Activated naive CD8-positive, alpha-beta T cell treated with anti-CD3 and anti-CD28 coated beads, Interleukin-2, amount 10 ng/mL, durations not matched to agents 7 days and 5 days (primary cell): ENCODE measurements at places on chromosomes 6 and 20.
A peak's percentile ranks its signal among the peaks of the same experiment; 100 is the strongest.

DNA sequence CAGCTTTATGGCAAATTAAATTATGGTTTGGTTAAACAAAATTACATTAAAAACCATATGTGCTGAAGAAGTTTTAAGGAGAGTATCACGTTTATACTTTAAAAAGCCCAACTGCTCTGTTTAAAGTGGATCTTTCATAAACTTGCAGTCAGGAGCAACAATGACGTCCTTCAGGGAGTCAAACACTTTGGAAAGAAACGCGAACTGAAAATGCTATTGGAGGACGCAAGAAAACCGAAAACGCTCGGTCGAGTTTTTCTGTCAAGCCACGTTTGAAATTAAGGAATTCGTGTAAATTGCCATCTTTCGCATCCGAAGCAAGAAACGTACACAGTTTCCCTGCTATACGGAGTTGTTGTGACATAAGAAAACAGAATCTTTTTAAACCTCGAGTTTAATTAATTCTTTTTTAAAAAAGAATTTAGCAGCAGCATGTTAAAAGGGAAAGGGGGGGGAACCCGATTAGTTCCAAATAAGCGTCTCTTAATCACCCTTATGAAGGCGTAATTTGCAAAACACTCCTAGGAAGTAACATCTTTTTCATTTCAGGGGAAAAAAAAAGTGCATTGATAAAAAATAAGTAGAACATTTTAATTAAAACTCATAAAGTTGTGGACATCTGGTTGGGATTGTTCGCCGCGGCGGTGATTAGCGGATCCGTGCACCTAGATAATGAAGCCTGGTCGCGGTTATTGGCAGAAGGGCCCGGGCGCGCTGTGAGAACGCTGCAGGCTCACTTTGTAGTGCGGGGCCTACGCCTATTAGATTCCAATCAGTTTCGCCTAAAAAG, 295.4 kb downstream of the TFAP2C start:
- peak; percentile 30 for DNase-seq

DNA sequence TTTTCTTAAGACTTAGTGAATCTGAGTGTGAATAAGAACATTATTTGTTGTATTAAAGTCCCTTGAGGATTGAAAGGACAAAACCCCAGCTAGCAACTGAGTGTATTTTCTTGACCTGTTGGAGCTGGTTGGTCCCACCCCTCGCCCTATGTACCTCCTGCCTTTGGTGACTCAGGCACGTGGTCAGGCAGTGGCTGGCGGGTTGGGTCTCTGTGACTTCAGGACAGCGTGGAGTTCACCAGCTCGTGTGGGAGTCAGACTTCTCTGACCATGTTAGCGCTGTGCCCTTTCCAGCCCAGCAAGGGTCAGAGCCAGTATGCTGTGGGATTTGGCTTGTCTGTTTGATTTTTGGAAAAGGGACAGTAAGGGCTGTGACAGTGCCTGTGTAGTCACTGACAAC, 93.7 kb downstream of the SSR1 start:
- no peak for DNase-seq

DNA sequence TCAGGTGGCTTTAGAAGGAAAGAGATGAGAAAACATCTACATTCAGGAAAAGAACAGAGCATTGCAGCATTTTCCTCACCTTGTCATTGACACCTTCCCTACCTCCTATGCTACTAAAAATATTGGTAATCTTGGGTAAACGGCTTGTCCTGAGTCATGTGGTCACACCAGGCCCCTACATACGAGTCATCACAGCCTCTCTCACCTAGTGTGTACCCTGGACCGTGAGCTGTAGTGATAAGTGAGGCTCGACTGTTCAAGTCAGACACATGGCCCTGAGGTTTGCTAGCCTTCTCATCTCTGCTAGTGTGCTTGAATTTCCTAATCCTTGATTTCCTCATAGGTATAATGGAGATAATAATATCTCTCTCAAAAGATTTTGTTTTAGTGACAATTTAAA, 29.6 kb upstream of the TMEM244 start:
- DNase-seq = no peak

GRCh38 chr6:31321820-31322219, 35.2 kb downstream of the HLA-B start:
- no peak for DNase-seq

DNA sequence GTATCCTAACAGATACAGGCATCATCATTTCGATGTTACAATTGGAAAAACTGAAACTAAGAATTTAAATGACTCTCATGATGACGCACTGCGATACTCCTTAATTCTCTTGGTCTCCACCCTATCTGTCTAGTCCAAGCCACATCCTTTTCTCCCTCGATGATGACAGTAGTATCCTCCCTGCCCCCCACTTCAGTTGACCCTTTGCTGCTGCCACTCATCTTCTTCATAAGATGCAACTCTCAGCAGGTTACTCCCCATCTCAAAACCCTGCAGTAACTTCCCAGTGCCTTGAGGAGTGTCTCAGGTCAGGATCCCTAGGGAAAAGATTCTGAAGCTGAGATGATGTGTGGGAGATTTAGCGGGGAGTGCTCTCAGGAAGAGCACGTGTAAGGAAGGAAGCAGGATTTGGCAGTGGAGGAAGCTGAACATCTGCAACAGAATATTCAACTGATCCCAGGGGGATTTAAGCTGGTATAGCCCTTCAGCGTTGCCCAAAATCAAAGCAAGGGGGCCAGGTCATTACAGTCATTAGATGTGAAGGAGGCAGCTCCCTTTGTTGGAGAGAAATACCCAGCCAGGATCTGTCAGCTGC, 16.1 kb downstream of the JPH2 start:
- DNase-seq = no peak

GRCh38 chr6:145110109-145110508, 625.2 kb downstream of the EPM2A start:
- no peak for DNase-seq

DNA sequence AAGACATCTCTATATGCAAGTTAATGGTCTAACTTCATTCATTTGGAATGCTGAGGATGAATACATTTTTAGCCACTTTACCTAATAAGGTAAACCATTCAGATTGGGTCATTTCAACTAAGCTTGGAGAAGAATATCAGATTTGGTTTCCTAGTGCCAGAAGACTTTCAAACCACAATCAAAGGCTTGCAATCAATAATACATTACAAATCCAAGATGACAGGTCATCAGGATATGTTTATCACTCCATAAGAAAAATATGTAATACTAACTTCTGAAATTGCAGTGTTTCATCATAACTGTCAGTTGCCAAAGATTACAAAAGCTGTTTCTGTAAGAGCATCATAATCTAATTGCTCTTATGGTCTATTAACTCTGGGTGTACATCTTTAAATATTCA, 654.0 kb downstream of the COL12A1 start:
- no peak for DNase-seq

DNA sequence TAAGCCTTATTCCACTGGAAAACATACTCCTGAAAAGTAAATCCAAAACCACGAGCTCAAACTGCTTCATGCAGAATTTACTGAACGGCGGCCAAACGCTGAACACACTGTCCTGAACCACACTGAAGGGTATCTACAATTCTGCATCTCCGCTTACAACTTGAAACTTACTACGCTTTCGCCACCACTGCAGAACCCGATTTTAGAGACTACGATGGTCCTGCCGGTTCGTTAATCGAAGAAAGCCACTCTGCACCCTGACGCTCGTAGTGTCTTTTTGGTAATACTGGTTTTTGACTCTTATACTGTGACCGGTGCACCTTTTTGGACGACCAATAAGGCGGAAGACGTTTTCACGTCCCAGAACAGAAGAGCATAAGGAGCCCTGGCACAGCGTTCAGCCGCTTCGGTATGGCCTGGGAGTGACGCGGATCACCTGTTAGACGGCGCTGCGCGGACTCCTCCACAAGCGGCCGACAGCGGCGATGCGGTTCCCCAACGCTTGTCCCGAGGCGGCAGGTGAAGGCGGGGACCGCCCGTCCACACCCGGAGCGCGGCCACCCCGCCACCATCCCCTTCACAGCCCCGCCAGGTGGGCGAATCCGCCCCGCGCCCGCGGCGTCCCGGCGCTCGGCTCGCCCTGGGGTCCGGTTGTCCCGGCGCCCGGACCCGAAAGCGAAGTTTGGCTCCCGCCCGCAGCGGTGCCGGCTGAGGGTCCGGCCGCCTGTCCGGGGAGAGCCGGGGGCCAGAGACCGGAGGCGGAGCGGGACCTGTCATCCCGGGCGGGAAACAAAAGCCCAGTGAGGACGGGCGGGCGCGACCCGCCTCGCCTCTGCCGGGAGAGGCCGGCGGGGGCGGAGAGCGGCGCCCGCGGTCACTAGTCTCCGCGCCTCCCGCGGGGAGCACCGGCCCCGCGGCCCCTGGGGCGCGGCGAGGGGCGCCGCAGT, 784 bp downstream of the FKBP5 start:
- peak; percentile 72 for DNase-seq

DNA sequence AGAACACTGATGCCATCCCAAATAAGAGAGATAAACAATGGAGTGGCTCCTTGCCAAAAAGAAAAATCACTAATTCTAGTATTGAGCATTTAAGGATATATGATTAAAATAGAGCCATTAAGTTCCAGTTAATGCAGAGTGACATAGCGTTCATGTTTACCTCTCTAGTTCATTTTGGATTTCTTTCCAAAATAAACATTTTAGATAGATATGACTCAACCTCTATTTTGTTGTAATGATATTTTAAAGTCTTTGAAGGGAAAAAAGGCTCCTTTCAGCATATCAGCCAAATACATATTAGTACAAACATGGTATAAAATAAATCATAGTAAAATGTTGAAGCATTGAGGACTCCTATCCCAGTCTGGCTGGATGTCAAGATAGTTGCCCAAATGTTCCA, 33.4 kb downstream of the RWDD2A start:
- no peak for DNase-seq

DNA sequence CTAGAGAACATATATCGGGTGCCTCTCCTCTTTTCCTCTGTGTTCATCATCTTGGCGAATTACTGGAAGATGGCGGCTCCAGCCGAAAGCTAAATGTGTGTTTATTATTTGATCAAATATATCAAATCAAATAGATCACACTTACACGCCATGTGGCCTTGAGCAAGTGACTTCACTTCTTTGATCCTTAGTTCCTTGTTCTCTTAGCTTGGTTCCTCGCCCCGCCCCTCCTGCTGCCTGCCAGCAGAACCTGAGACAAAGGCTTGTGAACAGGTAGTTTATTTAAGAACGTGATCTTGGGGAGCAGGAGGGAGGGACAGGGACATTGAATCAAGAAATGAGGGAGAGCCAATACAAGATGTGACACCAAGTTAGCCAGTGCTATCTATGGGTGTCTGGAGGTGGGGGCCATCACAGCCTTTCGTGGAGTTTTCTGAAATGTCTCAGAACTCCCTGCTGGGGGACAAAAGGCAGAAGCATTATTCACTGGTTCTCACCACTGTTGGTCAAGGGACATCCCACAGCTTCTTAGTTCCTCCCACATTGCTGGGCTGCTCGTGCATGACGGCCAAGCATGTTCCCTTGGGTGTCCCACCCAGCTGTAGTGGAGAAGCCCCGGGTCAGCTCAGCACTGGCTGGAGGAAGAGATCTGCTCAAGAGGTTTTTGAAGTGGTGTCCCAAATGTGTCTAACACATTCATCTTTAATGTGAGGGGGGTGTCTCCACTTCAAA, 44.9 kb upstream of the RNF24 start:
- no peak for DNase-seq

DNA sequence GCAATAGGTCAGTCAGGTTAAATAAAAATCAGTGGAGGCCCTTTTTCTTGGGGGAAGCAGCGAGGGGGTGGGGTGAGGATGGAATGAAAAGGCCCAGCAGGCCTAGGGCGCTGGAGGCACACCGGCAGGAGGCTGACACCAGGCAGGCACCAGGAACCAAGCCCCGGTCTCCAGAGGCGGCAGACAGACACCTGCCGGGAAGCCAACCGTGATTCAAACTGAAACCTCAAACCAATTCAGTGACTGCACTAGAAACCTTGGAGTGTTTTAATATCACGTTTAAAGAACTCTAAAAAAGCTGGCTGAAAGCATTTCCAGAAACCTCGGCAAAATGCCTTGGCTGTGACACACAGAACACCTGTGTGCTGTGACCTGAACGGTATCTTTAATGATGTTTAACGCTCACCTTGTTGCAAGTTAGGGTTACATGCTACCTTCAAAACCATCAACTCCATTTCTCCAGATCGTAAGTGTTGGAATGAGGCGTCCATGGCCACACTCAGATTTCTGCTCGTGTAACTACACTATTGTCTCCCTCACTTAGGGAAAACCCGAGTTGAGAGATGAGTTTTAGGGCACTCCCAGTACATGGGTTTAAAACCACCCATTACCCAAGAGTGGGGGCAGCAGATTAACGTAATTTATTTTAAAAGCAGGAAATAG, 27.2 kb downstream of the DIDO1 start:
- no peak for DNase-seq

DNA sequence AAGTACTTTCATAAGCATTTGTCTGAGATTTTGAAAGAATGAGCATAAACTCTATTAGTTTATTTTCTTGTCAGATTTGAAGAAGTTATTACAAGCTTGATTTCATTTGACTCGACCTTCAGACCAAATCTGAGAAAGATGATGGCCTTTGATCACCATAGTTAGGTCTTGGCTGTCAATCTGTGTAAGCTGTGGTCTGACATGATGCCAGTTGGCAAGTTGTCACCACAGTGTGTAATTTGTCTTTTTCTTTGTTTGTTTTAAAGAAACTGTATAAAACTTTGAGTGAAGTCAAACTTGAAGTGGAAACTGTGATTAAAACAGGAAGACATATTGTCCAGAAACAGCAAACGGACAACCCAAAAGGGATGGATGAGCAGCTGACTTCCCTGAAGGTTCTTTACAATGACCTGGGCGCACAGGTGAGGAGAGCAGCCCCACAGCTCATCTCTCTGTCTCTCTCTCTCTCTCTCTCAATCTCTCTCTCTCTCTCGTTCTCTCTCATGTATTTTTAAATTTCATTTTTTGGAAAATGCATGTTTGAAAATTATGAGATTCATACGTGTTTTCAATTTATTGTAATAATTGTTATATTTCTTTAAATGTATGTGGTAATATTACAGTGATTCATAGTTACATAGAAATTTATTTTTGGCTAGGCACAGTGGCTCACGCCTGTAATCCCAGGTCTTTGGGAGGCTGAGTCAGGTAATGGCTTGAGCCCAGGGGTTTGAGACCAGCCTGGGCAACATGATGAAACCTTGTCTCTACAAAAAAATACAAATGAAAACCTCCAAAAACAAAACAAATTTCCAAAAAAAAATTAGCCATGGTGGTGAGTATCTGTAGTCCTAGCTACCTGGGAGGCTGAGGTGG, 208.1 kb downstream of the UTRN start:
- no peak for DNase-seq

- no peak for DNase-seq
These were observed 7.7 kb downstream of the SS18L1 start for GRCh38 chr20:62151225-62151624.

DNA sequence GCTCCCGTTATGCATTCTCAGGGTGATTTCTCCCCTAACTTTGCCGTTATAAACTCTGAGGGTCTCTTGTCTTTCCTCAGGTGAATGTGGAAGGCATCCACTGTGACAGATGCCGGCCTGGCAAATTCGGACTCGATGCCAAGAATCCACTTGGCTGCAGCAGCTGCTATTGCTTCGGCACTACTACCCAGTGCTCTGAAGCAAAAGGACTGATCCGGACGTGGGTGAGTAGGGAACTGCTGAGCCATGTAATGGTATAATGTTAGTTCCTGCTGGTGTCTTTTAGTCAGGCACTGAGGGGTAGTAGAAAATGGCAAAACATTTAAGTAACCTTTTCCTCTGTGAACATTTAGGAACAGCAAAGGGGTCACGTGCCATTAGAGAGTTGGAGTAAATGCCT, 395.4 kb downstream of the ARHGAP18 start:
- DNase-seq = no peak
